Neural crest cell (in vitro differentiated cells): ENCODE measurements at places on chromosomes 2 and 18. TPM values are rescaled to one million over a fixed set of nuclear protein-coding genes. Genes with fewer than 3 reads are reported as not detected.

The TUBA4B gene
- total RNA-seq = not detected in 2 replicates

DNA sequence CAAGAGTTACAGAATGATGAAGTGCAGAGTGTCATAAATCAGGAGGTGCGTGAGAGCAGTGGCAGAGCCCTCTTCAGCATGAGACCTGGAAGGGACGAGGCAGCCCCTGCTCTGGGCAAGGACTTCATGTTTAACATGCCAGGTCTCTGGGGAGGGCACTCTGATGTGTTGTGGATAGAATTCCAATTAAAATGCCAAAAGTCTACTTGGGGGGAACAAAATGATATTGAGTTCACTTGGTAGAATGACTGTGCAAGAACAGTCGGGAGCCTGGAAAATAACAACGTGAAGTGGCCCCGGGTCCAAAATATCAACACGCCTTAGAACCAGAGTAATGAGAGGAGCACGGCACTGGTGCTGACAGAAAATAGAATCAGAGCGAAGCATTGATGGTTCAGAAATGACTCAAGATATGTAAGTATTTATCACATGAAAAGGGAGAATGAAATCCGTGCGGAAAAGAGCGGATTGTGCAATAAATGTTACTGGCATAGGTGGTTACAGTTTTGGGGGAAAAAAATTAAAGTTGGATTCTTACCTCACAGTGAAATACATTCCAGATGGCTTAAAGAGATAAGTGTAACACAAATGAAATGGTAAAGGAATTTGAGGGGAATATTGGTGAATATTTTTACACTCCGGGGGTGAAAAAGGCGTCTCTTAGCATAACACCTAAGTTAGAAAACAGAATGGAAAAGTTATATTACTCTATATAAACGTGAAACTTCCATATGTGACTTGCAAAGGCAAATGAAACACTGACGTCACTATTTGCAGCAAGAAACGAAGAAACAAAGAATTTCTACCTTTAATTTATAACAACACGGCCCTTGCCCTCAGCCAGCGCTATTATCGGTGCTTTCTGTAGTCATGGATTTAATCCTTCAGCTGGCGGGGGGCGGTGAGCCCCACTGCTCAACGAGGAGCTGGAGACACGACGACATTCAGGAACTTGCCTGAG lies 159.4 kb upstream of the TWIST2 start:
- H3K4me1 ChIP-seq = peaks cover 5% of the 10 kb centered on the region
- no peak overlapping the region for H3K4me3 ChIP-seq
- H3K27ac ChIP-seq = no peak overlapping the region
- no peaks in the 10 kb centered on the region for H3K27me3 ChIP-seq
- DNase-seq = no peak

The ST3GAL5 gene
- 16.0 and 17.6 TPM in 2 replicates for total RNA-seq

The STK11IP gene
- 31.4 and 32.9 TPM in 2 replicates for total RNA-seq

DNA sequence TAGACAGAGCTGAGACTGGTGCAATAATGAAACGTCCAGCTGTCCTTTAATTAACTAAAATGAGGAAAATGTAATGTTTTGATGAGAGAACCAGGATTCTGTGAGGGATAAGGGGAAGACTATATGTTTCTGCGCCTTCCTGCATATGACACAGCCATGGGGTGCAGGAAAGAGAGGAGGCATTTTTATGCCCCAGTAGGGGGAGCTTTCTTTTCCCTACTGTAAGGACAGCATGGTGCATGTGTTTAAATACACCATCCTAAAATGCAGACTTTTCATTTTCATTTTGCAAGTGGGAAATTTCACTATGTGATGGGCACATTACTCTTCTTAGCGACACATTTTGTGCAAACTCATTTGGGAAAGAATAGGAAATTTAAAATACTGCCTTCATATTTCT lies 446.1 kb downstream of the ARHGAP15 start:
- H3K4me3 ChIP-seq = no peak overlapping the region
- no peak for DNase-seq
- H3K27ac ChIP-seq = no peak overlapping the region

GRCh38 chr2:136025057-136025973 lies 39.9 kb upstream of the DARS1 start:
- peak overlapping the region; percentile 80 for H3K4me3 ChIP-seq
- H3K36me3 ChIP-seq = no peaks in the 10 kb centered on the region
- peak; percentile 86 for DNase-seq
- H3K4me1 ChIP-seq = peaks cover 76% of the 10 kb centered on the region

- no peaks in the 10 kb centered on the region for H3K27me3 ChIP-seq
- no peak overlapping the region for H3K4me3 ChIP-seq
- DNase-seq = no peak
- no peaks in the 10 kb centered on the region for H3K36me3 ChIP-seq
- peaks cover 15% of the 10 kb centered on the region for H3K4me1 ChIP-seq
Measured at GRCh38 chr18:3107740-3108151, 94.8 kb upstream of the LPIN2 start.

The TOGARAM2 gene
- total RNA-seq = 0.35 TPM in 1 of 2 replicates, not detected in the other

- H3K36me3 ChIP-seq = no peaks in the 10 kb centered on the region
- no peak overlapping the region for H3K27ac ChIP-seq
- H3K4me1 ChIP-seq = peaks cover 7% of the 10 kb centered on the region
- H3K4me3 ChIP-seq = no peak overlapping the region
- no peak for DNase-seq
- no peaks in the 10 kb centered on the region for H3K27me3 ChIP-seq
Measured at GRCh38 chr2:180677200-180677599, 303.2 kb upstream of the UBE2E3 start.

The DNAJC5G gene
- total RNA-seq = not detected in 2 replicates

The MAL gene
- 0.48 and 0.65 TPM in 2 replicates for total RNA-seq
